ENCODE measurements at places on chromosomes 3 and 15.

DNA sequence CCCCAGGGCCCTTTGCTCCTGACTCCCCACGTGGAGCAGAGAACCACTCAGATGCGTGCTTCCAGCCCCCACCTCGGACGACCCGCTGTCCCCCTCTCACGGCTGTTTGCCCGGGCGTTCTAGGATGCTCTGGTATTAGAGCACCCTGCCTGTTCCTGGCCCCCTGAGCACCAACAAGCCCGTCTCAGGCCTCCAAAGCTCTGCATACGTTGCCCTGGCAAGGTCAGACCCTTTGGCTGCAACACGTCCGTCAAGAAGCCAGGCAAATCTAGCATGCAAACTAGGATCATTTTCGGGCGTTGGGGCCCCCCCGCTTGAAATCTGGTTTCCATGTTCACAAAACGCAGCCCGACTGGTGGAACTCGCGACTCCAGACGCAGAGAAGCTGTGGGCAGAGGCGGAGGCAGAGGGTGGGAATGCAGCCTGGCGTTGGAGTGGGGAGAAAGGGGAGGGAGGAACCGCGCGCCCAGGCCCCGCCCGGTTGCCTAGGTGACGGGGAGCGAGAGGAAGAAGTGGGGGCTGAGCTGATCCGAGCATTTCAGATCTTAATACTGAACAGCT lies 86.2 kb upstream of the PIAS1 start:
- DNase-seq = no peak

GRCh38 chr15:41811432-41812195 lies 16.3 kb upstream of the JMJD7 start:
- peak; percentile 78 for DNase-seq

- DNase-seq = no peak
Observed at GRCh38 chr15:65434201-65434600, 11.5 kb upstream of the IGDCC4 start.

DNA sequence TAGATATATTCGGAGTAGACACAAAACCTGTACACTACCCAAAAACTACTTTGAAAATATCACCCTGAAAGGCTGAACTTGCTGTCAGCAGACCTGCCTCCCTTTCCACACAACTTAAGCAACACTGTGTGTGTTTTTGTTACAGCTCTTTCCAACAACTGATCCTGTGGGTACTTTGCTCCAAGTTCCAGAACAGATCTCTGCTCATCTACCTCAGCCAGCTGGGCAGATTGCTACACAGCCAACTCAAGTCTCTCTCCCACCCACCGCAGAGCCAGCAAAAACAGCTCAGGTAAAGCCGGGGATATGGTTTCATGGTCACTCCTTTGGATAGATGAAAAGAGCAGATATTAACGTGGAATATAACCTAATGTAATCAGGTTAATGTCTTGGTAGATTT lies 19.7 kb upstream of the SLC22A13 start:
- DNase-seq = no peak

GRCh38 chr15:23629234-23629805 lies 18.3 kb downstream of the MAGEL2 start:
- DNase-seq = no peak

DNA sequence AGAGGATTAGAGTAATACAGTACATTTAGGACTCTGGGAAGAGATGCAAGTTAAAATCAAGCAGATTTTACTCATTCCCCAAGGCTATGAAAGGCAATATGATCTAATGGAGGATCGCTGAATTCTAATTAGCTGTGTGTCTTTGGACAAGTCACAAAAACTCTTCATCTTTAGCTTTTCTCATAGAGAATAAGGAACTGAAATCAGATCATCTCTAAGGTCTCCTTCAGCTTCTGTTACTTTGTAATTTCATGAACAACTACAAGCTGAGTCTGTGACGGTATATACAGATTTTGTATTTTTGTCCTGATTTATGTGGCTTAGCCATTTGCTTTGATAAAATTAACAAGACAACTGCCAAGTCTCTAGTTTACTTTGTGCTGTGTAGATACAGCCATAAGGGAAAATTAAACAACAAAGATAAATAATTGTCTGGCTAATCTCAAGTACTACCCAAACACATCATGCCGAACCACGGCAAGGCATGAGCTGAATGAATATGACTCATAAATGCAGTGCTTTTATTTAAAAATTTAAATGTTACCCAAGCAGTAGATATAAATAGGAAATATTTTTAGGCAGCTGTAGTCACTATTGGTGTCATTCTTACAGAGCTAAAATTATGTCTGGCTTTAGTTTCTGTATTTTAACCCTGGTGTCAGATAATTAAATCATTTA lies 81.5 kb downstream of the GAP43 start:
- no peak for DNase-seq

GRCh38 chr3:52792413-52792812 lies 2.2 kb upstream of the ITIH3 start:
- DNase-seq = no peak

GRCh38 chr3:152389316-152389934 lies 120.7 kb downstream of the MBNL1 start:
- no peak for DNase-seq

DNA sequence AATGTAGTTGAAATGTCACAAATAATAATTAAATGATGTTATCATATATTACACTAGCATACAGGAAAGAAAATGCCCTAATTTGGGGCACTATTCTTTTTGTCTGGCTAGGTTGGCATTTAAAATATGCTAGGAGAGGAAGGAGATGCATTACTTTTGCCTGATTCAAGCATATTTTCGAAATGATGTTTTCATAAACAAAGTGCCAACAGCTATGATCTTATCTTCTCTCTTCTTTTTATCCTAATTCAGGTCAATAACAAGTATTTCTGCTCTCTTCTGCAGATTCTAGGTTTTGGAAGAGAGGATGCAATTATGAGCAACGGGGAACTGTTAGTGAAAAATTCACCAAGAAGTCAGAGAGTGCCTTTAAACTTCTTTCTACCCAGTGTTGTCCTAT lies 55.8 kb upstream of the NR2F2 start:
- no peak for DNase-seq

- no peak for DNase-seq
Observed at GRCh38 chr15:68939501-68939900, 9.2 kb downstream of the SPESP1 start.

DNA sequence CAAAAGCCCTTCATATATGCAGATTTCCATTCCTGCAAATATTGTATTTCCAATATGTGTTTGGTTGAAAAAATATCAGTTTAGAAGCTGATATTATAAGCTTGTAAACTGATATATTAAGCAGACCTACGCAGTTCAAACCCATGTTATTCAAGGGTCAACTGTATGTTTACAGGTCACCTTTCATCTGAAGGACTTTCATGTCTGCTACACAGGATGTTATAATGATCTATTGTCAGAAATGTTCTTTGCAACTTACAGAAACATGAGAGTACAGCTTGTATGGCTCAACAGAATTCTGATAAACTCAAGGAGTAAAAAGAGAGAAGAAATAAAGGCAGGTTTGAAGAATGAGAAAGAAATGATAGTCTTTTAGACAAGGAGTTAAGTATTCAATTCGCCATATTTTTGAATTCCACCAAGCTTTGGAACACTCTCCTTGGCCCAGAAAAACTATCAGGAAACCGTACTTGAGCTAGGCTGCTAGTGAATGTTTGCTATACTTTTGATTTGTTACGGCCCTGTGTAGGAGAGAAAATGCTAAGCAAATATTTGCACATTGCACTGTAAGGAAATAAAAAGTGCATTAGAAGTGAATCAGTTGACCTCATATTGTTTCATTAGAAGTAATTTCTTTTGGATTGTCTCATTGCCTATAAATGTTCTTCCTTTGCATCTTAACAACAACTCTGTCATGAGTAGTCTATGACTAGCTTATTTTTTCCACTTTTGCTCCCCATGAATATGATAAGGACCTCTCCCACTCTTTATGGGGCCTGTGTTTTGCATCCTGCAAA lies 81.2 kb downstream of the NEK11 start:
- no peak for DNase-seq

DNA sequence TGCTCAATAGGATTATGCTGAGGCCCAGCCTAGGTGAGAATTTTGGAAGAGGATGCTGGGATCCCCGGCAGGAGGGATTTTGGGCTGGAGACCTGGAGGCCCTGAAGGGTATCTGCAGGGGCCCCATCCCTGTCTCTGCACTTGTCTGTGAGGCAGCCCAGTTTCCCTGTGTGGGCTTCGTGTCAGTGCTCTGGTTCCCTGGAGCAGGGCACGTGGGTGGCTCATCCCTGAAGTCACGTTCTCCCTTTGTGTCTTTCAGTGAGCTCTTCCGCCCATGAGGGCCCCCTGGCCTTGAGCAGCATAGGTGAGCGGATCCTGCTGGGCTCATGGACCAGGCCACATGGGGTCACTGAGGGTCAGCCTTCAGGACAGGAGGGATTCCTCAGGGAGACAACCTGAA lies 217.9 kb downstream of the SNRPN start:
- DNase-seq = peak; percentile 1

- DNase-seq = peak; percentile 17
Observed at GRCh38 chr15:55434989-55435825, 26.9 kb downstream of the PIERCE2 start.

DNA sequence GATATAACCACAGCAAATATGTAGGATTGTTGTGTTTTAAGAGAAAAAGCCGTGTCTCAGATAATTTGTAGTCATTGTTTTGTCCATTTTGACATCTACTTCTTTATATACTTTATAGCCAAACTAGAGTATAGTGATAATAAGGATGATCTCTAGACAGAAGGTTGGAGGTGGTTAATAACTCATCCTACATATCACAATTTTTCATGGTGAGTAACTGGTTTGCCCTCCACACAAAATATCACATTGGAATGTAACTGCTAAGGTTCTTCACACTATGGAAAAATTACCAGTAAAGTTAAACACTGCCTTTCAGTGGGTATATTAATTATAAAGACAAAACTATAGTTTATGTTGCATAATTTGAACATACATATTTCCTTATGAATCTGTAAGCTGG lies 380.7 kb downstream of the LPP start:
- DNase-seq = no peak

GRCh38 chr3:172562871-172563865 lies 39.9 kb upstream of the TNFSF10 start:
- DNase-seq = peak; percentile 55

DNA sequence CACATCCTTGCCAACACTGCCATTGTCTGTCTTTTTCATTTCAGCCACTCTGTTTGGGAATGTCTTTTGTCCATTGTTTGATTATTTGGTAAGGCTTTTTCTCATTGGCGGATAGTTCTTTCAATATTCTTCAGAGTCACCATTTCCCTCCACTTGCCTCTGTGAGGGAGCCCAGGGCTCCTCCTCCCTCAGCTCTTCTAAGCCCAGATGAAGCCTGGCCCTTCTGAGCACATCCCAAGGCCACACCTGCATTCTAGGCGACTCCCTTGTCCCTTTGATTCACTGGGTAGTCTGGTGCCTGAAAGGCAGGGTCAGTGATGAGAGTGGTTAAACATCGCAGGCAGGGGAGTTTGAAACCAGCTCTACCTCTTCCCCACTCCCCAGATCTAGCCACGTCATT lies 12.4 kb upstream of the LTF start:
- no peak for DNase-seq

- no peak for DNase-seq
Observed at GRCh38 chr15:39573287-39573686, 7.6 kb upstream of the THBS1 start.

GRCh38 chr15:68298882-68299381 lies 21.4 kb downstream of the FEM1B start:
- DNase-seq = peak; percentile 17

- no peak for DNase-seq
Observed at GRCh38 chr3:119311081-119311925, 17.1 kb downstream of the ARHGAP31 start.

- DNase-seq = no peak
Observed at GRCh38 chr3:184769382-184770170, 42.4 kb upstream of the VPS8 start.

- DNase-seq = no peak
Observed at GRCh38 chr3:141979050-141979671, 102.7 kb downstream of the ATP1B3 start.

GRCh38 chr3:53103397-53104296 lies 26.6 kb downstream of the RFT1 start:
- DNase-seq = no peak

DNA sequence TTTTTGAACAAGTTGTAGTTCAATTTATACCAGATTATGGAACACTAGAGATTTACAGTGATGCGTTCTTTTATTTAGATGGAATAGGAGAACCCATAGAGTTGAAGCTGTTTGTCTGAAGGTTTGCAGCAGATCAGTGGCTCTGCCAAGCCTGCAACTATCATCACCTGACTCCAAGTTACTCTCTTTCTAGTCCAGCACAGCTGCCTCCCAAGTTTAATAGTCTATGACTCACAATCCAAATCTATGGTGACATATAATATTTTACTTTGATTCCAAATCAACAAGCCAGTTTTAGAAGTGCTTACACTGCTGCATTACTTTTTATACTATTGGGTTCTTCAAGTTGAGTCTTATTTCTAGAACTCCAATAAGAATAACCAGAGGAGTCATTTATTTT lies 400.4 kb downstream of the LPP start:
- no peak for DNase-seq

DNA sequence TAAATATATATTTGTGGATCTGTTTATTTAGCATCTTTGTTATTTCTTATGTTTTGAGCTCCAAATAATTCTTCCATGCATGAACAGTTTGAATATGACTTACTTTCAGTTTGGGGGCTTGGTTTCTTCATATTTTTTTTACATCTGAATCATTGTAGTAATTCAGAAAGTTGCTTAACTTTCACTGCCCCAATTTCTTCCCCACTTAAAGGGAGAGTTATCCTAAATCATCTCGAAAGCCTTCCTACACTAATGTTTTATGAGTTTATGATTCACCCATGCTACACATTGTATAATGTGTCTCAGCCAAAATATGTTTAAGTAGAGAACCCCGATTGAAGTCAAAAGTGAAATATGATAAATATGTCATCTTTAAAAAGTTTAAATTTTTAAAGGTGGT lies 47.8 kb downstream of the SPRED1 start:
- DNase-seq = no peak

- DNase-seq = no peak
Observed at GRCh38 chr3:145902166-145902565, 258.8 kb downstream of the PLOD2 start.
